ENCODE measurements at places on chromosomes 11 and 22. TPM values are rescaled to one million over a fixed set of nuclear protein-coding genes. Genes with fewer than 3 reads are reported as not detected.

TMPRSS6 gene
- total RNA-seq = not detected

PGR gene
- 25.2 TPM for total RNA-seq

LRRC4C gene
- 0.95 TPM for total RNA-seq

PGGHG gene
- total RNA-seq = 68.8 TPM

MS4A3 gene
- not detected for total RNA-seq

LMO1 gene
- not detected for total RNA-seq

SLC22A12 gene
- total RNA-seq = not detected

CABP7 gene
- not detected for total RNA-seq

BIRC3 gene
- total RNA-seq = 15.3 TPM

KCNK7 gene
- total RNA-seq = 0.95 TPM

LDHAL6A gene
- total RNA-seq = not detected

RAB36 gene
- total RNA-seq = 3.5 TPM

PIH1D2 gene
- not detected for total RNA-seq

CENPM gene
- total RNA-seq = not detected

FOXR1 gene
- not detected for total RNA-seq

MN1 gene
- 30.1 TPM for total RNA-seq

CLDN5 gene
- 41.0 TPM for total RNA-seq

OR52E8 gene
- total RNA-seq = not detected

OR5B21 gene
- not detected for total RNA-seq

BTBD18 gene
- total RNA-seq = not detected

RAG1 gene
- 0.54 TPM for total RNA-seq

CRYBB3 gene
- 1.8 TPM for total RNA-seq

SPTBN2 gene
- total RNA-seq = 5.6 TPM

NLRP6 gene
- 5.6 TPM for total RNA-seq

Data from thoracic aorta (tissue), 2 donors.